Stimulated activated CD8-positive, alpha-beta memory T cell treated with anti-CD3 and anti-CD28 coated beads, Interleukin-4, amount 100 ng/mL, for 1 hour (primary cell): ENCODE measurements at places on chromosomes 1 and 21.

DNA sequence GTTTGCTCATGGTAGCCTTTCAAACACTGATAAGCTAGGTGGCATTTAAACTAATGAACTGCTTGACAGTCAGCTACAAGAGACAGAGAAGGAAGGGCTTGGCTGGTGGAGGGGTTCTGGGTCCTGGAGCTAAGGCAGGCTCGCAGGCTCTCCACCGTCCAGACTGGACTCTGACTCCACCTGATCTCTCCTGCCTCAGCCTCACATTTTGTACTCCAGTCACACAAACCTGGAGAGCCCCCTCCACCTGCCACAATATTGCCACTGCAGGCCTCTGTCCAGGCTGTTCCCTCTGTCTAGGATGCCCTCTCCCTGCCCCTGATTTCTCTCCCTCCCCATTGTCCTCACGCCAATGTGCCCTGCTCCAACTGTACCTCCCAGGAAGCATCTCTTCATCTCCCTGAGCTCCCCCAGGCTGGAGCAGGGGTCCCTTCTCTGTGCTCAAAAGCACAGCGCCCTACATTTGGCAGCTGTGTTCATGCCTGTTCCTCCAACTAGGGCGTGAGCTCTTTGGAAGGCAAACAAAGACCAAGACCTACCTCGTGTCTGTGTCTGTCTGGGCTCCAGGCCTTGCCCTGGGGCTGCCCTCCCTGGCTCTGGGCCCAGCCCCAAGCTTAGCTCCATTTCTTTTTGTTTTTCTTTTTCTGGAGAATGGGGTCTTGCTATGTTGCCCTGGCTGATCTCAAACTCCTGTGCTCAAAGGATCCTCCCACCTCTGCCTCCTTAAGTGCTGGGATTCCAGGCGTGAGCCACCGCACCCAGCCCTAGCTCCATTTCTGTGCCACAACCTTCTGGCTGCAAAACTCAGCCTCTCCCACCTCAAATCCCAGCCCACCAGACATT, 2.9 kb downstream of the TIE1 start:
- no peak for DNase-seq

GRCh38 chr1:99577313-99577712, 68.6 kb upstream of the PALMD start:
- DNase-seq, result no peak

DNA sequence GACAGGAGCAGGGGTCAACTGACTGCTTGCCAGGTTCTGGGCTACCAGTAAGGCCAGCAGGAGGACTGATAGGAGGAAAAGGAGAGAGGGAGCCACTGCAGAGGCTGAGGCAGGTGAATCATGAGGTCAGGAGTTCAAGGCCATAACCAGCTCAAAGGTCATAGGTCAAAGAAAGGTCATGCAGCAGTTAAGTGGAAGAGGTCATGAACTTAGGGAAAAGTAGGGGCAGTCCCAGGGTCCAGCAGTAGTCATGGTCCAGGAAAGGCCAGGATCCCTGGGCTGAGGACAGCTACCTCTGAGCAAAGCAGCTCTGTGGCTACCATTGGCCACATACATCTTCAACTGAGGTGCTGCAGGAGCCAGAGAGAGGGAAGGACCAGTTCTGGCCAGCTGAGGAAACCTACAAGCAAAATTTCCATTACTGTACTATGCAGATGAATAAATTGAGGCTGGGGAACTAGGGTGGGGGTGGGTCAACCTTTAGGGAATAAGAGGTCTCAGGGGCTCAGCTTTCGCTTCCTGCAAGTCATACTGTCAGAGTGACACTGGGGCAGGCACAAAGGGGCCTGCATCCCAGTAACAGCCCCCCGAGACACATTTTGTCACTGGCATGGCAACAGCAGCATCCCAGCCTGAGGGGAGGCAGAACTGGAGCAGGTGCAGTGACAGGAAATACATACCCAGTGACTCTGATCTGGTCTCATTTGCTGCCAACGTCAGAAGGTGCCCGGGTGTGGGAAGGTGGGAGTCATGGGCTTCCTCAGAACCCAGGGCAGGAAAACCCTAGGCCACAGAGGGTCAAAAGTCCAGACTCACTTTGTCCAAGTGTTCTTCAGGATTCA, 5.2 kb upstream of the INPP5B start:
- DNase-seq, result no peak

- no peak for DNase-seq
Measured at GRCh38 chr1:163796394-163796821, 474.7 kb downstream of the NUF2 start.

DNA sequence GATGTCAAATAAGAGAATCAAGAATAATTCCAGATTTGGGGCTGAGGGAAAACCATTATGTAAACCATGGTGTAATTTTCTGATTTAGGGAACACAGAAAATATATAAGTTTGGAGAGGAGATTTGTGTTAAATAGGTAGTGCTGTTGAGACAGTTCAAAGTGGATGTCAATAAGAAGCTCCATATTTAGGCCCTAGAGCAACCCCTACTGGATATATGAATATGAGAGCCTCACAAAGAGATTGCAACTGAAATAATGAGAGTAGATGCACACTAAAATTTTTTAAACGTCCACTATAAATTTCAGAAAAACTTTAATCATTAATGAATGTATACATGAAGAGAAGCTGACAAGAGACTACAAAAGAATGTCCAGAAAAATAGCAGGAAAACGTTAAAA, 1447.8 kb upstream of the PRMT6 start:
- no peak for DNase-seq
